ENCODE measurements at places on chromosomes 7 and 10.

DNA sequence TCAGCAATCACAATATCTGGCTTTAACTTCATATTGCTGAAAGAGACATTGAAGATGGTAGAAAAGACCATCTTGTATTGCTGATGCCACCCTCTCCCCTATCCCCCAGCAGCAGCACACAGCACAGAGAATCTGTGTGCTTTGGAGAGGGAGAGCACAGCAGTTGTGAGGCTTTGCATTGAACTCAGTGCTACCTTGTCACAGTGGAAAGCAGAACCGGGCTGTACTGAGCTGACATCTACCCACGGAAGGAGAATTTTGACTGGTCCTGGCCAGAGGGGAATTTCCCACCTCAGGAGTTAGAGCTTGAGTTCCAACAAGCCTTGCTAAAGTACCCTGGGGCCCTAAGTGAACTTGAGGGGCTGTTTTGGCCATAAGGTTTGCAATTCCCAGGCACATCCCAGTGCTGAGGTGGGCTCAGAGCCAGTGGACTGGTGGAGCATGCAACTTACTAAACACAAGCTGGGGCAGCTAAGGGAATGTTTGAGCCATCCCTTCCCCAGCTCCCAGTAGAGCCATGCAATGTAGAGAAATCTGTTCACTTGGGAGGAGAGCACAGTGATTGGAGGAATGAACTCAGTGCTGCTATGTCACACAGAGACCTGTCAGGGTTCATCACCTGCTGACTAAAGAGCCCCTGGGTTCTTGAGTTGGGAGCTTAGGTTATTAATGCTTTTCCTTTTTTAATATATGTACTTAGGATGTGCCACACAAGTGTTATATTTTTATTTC lies 62.1 kb downstream of the OR13A1 start:
- DNase-seq = no peak

- no peak for DNase-seq
Measured at GRCh38 chr10:70779511-70780369, 5.4 kb downstream of the TBATA start.

GRCh38 chr7:81704595-81704994 lies 65.3 kb downstream of the HGF start:
- DNase-seq = no peak

DNA sequence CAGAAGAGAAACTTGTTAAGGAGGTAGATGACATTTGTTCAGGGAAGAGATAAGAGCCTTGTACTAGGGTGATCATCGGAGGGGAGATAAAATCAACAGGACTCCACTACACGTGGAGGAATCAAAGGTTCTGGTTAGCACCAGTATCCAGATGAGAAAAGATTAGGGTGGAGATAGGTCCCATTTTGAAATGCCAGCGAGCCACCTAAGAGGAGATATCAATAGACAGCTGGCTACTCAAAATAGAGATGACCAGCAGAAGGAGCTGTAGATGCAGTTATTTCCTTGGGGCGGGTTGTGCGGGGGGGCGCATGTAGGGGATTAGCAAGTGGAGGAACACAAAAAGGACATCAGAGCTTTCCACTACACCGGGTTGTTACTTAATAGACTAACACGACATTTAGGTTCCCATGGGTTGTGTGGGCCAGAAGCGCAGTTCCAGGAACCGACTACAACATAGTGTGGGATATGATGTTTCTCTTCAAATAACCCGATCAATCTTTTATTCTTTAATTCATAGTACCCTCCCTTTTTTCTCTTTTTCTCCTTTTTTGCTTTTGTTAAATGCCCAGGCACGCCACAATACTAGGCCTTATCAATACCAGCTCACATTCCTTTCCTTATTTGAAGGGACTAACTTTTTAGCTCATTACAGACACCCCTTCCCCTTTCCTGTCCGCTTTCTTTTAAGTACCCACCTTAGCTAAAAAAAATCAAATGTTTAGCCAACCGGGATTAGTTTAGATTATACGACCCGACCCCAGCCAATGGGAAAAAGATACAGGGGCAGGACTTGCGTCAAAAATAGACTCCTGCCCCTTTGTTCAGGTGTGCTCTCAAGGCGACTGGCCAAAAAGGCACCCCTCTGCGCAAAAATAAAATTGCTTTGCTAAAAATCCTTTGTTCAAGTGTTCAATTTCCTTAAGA lies 2.0 kb upstream of the KIF11 start:
- no peak for DNase-seq

DNA sequence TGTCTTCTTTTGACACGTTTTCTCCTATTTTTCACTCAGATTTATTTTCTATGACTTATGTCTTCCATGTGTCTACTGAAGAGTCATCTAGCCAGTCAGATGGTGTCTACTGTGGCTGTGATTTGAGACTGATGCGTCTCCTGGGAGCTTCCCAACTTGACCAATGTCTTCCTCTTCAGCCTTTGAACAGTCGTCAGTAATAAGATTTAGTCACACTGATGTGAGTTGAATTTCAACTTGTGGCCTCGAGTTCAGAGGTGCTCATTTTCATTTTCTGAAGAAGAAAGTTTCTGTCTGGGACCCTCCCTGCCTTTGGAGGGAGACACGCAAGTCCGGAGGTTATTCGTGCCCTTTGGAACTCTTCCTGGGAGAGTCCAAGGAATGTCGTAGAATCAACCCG lies 221.9 kb upstream of the INHBA start:
- DNase-seq = no peak

GRCh38 chr10:35152992-35153391 lies 26.3 kb downstream of the CREM start:
- no peak for DNase-seq
